ENCODE measurements at places on chromosomes 11 and 22.

DNA sequence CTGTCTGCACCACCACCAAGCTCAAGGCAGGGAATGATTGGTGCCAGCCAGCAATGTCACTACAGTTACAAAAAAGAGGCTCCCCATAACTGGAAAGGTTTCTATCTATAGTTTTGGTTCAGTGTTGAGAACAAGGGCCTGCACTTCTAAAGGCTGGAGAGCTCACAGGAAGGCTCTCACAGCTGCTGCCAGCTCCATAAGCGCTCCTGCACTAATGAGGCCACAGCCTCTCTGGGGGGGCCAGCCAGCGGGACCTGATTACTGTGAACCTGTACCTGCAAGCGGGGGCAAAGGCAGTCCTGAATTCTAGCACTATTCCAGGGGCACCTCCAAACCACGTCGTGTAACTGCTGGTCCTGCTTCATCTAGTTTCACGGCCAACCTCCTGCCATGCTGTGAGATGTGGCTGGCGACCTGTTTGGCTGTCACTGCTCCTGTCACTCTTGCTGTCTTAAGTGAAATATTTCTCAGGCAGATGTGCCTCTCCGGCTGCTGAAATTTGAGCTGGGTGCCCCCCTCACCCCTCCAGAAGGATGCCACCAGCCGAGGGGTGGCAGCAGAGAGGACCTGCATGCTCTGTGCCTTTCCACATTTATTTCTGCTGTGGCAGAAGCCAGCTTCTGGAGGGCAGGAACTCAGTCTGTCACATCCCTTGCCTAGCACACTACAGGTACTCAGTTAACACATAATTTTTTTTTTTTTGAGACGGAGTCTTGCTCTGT is 53.3 kb upstream of the ARFGAP3 start:
- no peak for DNase-seq

DNA sequence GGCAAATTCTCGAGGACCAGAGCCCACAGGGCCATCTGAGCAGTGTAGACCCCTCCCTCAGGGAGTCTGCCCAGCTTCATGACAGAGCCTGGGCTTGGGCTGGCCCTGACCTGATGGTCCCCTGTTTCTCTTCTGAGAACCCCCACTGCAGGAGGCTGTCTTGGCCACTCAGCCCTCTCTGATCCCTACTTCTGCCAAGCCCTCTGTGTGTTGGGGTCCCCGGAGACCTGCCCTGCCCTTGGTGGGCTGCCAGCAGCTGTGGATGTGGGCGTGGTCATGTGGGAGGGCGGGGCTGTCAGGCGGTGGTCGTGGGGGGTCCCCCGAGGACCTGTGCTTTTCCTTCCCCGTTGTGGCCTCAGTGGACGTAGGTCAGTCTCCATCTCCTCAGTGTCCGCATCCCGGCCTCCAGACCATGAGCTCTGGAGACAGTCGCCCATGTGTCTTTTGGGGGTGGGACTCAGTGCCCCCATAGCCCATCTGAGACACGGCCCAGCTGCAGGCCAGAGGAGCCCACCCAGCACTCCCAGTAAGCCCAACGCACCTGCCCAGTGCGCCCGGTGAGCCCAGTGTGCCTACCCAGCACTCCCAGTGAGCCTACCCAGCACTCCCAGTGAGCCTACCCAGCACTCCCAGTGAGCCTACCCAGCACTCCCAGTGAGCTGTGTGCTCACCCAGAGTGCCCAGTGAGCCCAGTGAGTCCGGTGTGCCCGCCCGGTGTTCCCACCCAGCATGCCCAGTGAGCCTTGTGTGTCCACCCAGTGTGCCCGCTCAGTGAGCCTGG is 409.2 kb downstream of the TBC1D22A start:
- DNase-seq: no peak

DNA sequence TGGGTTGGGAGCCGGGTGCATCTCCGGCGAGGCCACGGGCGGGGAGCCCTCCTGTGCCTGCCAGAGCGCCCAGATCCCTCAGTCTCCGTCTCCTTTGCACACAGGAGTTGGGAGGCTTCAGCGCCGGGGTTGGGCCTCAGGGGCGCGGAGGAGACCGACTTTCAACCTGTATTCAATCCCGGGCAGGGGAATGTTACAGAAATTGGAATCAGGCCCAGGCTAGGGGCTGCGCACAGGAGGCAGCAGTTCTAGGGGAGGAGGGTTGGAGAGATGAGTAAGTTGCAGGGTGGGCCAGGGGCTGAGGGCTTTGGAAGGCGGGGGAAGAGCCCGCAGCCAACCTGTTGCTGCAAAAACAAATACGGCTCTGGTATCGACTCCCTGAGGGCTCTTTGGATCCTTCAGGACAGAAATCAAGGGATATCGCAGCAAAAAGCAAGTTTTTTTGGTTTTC is 640 bp upstream of the KCNA4 start:
- DNase-seq: no peak

DNA sequence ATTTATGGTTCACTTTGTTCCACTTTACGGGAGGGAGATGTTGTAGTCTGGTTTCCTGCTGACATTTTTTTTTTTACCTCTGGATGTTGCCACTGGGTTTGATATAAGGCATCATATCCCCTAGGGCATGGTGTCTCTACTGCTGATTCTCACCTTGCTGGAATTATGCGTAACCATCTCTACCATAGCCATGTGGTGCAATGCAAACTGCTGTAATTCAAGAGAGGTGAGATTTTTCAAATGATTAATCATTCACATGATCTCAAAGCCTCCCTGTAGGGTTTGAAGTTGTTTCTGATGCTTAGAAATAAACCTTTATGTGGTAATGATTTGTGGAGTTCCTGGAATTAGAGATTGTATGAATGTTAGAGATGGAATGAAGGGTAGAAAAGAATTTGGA is 13.0 kb downstream of the MS4A3 start:
- DNase-seq: no peak

GRCh38 chr11:130636722-130637464 is 188.4 kb downstream of the ADAMTS15 start:
- DNase-seq: no peak

DNA sequence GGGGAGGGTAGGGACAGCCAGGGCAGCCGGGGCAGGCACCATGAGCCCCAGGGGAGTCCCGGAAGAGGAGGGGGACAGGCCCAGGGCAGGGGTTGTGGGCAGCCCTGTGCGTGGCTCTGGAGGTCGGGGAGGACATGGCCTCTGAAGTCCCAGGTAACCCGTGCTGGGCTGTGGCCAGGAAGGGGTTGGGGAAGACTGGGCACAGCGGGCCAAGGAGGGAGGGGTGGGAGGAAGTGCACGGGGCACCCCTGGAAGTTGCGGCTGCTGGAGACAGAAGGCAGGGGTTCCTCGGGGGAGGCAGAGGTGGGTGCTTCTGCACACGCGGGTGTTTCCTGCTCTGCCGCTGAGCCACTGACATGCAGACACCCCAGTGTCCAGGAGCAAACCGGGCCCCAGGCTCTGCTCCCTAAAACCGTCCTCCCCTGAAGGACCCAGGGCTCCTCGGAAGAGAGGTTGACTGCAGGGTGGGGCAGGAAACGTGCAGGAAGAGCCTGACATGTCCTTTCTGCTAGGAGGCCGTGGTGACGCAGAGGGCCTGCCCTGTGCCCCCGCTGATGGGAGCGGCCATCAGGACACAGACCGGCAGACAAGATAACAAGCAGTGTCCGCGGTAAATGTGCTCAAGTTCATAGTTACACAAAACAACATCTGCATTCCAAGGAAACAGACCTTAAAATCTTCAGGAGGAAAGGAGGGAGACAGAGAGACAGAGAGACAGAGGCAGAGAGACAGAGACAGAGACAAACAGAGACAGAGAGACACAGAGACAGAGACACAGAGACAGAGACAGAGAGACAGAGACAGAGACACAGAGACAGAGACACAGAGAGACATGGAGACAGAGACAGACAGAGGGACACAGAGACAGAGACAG is 5.7 kb downstream of the TNNI2 start:
- peak; percentile 78 for DNase-seq

- DNase-seq: no peak
Observed at GRCh38 chr11:21807350-21807749, 385.5 kb upstream of the ANO5 start.

DNA sequence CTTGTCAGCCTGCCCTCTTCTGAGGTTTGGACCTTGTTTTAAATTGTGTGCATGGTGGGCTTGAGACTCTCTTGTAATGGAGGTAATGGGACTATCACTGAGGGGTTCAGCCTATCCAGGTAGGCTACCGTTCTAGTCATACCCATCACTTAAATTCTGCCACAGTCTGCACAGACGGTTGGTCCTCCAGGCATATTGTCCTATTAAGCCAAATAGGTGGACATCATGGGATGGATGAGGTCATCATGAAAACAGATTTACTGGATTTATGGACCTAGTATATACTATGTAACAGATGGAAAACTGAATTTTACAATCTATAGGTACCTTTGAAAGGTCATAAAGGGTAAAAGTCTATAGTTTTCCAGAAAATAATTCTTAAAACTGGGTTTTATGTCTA is 9.1 kb upstream of the RBM4 start:
- DNase-seq: no peak

DNA sequence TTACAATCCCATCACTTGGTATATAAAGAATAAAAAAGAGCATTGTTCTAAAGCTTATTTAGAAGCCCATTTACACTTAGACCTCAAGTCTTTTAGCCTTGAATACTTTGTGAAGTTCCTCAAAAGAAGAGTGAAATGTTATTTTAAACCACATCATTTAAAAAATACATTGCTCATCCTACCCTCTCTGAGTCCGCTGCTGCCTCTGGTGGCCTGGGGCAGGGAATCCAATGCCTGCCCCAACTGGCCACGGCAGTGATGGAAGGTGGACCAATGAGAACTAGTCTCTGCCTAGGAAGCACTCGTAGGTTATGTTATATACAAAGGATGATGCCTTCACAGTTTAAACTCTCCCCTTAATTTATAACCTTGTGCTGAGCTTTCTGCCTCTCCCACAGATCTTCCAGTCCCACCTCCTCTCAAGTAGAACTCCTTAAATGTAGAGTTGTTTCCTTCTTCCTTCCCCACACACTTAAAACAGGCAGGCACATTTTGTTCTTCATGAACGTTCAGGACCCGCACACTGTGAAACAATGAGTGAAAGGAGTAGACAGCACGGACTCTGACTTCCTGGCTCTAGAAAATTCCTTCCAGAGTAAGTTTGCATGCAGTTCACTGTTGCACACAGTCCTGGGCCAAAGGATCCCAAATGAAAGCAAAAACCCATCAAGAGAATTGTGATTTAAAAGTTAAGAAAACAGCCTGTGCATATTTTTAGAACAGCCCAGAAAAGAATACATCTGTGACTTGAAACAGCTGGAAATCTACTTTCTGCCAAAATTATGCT is 167.8 kb downstream of the RRAS2 start:
- DNase-seq: no peak

DNA sequence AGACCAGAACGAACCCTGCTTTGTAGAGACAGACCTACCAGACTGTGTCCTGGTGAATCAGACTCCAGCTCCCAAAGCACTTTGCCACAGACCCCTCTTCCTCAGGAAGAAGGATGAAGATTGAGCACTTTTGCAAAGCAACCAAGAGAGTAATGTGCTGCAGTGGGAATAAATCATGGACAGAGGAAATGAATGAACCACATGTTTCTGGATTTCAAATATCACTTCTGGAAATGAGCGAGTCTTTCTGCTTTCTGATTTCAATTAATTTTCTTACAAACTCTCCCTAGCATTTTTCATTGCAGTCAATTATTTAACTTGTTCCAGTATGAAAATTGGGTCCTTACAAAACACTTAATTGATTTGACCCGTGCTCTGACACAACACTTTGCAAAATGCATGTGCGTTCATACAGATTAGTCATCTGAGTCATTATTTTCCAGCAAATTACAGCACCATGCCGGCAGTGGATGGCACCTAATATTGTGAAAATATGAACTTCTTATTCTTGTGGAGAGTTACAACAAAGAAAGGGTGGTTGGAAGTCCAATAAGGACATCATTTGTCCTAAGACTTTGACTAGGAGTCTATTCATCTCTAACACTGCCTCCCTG is 315.9 kb upstream of the CCDC90B start:
- DNase-seq: no peak

- DNase-seq: no peak
Observed at GRCh38 chr22:20427945-20428417, 9.6 kb downstream of the SCARF2 start.

GRCh38 chr11:111623527-111624030 is 21.3 kb downstream of the SIK2 start:
- no peak for DNase-seq

- no peak for DNase-seq
Observed at GRCh38 chr22:49448526-49448925, 379.1 kb downstream of the BRD1 start.

- no peak for DNase-seq
Observed at GRCh38 chr11:66962801-66963200, 4.6 kb upstream of the PC start.

DNA sequence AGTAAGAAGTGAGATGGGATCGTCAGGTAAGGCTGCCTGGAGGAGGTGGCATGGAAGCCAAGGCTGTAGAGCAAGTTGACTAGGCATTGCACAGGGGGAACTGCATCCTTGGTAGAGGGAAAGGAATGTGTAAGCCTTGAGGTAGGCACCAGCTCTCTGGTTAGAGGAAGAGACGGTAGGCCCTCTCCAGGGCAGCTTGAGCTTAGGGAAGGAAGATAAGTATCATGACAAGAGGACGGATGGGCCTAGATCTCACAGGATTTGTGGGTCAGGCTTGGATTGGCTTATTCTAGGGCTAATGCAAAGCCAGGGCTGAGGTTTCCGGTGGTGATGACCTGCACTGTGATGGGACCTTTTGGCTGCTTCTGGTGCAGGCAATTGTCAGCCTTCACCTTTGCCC is 1035.8 kb downstream of the TBC1D22A start:
- DNase-seq: peak; percentile 33

DNA sequence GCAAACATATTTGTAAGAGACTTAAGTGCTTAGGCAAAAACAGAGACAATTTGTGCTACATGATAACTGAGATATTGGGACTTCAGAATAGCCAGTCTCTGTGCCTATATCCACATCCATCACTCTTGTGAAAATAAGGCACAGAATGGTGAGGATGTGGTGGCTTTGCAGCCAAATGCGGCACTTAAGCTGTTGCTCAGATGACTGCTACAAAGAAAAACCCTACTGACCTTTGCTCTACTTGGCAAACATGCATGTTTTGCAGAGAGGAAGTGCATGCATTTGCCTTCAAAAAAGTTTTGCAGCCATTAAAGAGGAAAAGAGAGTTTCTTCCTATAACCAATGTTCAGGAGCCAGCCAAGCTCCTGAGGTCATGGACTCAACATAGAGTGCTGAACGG is 675.0 kb upstream of the KIRREL3 start:
- DNase-seq: no peak

DNA sequence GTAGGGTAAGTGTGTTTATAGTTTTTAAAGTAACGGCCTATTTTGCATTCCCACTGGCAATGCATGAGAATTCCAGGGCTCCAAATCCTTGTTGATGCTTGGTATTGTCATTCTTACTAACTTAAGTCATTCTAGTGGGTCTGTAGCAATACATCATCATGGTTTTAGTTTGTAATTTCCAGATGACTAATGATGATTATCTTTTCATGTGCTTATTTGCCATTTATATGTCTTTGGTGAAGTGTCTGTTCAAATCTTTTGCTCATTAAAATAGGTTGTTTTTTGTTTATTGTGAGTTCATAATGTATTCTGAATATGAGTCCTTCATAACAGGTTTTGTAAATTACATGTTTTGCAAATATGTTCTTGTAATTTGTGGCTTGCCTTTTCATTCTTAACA is 31.2 kb downstream of the MTMR3 start:
- no peak for DNase-seq

- no peak for DNase-seq
Observed at GRCh38 chr22:36330127-36330526, 57.6 kb downstream of the MYH9 start.

Measured in activated CD8-positive, alpha-beta memory T cell treated with anti-CD3 and anti-CD28 coated beads, Interleukin-2, amount 50 U/mL, for 48 hours (primary cell).